SJCRH30 (cell line): ENCODE measurements at places on chromosomes 11 and 22. TPM values are rescaled to one million over a fixed set of nuclear protein-coding genes. Genes with fewer than 3 reads are reported as not detected.

The SLC22A25 gene
- not detected in 2 replicates for total RNA-seq

The GRM5 gene
- total RNA-seq = 0.03 and 0.04 TPM in 2 replicates

The PANX2 gene
- total RNA-seq = not detected in 2 replicates

GRCh38 chr11:79113054-79113690 is 327.7 kb downstream of the TENM4 start:
- H3K36me3 ChIP-seq = no peaks in the 10 kb centered on the region
- H3K4me1 ChIP-seq = peaks cover 3% of the 10 kb centered on the region; the same call in 1 of the 2 replicates
- H3K27ac ChIP-seq = no peak overlapping the region
- DNase-seq = no peak

DNA sequence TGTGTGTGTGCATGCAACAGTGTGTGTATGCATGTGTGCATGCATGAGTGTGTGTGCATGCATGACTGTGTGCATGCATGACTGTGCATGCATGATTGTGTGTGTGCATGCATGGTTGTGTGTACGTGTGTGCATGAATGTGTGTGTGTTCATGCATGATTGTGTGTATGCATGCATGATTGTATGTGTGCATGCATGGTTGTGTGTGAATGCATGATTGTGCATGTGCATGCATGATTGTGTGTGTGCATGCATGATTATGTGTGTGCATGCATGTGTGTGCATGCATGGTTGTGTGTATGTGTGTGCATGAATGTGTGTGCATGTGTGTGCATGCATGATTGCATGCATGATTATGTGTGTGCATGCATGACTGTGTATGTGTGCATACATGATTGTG is 1052.0 kb downstream of the TBC1D22A start:
- H3K4me1 ChIP-seq = no peaks in the 10 kb centered on the region
- DNase-seq = no peak
- no peaks in the 10 kb centered on the region for H3K27me3 ChIP-seq
- no peak overlapping the region for H3K4me3 ChIP-seq
- no peaks in the 10 kb centered on the region for H3K36me3 ChIP-seq

DNA sequence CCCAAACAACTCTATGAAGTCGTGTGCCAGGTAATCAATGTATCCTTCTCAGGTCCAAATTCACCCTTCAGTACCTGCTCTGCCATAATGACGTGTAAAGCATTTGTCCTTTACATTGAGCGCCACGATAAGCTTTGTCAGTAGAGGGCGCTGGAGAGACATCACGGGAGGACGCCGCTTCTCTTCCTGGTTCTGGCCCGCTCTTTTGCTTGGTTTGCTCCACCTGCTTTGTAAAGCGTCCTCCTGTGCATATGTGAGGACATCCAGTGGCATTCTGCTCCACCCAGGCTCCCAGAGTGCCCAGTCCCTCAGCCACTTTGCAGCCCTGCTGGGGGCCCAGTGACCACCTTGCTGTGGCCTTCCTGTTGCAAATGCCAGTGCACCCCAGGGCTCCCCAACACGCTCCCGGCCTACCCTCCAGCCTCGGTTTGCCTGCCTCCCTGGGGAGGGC is 61.1 kb downstream of the WT1 start:
- no peak overlapping the region for H3K27ac ChIP-seq
- H3K4me3 ChIP-seq = no peak overlapping the region
- H3K36me3 ChIP-seq = no peaks in the 10 kb centered on the region
- peak; percentile 17 for DNase-seq
- no peaks in the 10 kb centered on the region for H3K4me1 ChIP-seq

DNA sequence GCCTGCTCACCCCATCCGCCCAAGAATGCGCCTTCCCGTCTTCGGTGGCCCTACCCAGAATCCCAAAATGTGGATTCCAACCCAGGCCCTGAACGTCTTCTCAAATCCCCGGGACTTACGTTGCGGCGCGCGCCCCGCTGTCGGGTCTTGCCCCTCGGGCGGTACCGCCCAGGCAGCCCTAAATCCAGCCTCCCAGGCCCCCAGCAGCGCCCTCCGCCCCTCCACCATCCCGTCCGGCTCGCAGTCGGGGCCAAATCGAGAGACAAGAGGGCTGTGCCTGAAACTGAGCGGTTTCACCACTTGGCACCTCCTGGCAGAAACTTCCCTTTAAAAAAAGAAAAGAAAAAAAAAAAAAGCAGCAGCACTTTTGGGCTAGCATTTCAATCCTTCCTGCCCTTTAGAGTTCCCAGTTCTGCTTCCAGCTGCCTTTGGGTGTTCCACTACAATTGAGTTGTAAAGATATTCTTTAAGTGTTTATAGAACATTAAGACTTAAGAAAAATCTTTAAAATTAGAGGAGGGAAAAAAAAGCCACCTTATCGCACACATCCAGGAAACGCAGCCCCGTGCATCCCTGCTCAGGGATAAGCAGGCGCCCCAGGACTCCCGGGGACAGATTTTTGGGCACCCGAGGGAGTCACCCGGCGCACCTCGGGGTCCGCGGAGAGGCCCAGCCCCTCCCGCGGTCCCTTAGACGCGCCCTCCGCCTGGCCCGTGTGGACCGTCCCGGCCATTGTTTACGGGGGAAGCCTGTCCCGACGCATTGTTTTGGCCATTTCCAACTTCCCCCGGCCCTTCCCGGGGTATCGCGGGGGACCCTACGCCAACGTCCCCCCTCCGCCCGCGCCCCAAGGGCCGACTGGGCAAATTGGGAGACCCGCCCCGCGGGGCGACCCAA is 57.6 kb downstream of the KCNJ4 start:
- H3K4me3 ChIP-seq = peak overlapping the region; percentile 91
- no peaks in the 10 kb centered on the region for H3K36me3 ChIP-seq
